Activated naive CD8-positive, alpha-beta T cell treated with anti-CD3 and anti-CD28 coated beads, Interleukin-2, amount 50 U/mL, for 24 hours (primary cell): ENCODE measurements at places on chromosomes 7 and 10.

DNA sequence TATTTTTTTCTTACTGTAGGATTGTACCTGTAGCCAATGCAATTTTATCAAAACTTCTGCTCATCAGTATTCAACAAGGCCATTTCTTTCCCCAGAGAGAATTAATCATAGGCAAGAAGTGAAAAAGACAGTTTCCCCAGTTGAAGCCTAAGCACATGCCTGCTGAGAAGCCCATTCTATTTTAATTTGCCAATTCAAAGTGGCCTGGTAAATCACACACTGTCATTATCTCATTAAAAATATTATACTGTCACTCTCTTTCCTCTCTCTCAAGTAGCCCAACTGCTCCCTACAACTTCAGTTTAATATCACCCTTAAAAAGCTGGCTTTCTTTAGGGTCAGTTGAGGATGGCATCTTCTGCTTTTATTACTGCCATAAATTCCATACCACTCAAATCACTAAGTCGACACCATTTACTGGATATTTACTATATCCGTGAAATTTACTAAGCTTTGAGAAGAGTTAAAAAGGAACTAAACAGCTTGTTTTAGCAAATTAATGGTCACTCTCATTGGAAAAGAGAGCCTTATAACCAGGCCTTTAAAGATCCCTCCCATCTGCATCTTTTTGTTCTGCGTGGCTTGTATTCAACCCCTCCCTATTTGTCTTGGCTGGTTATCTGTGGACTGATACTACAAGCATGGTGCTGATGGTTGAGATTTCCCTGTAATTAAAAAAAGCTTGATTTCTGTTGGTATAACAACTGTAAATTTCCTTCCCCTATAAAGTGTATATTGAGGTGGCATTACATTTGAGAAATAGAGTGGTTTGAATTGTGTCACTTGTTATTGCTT lies 30.6 kb downstream of the COL28A1 start:
- H3K27me3 ChIP-seq = no peaks in the 10 kb centered on the region
- DNase-seq = no peak
- H3K27ac ChIP-seq = no peak overlapping the region
- no peaks in the 10 kb centered on the region for H3K4me1 ChIP-seq

DNA sequence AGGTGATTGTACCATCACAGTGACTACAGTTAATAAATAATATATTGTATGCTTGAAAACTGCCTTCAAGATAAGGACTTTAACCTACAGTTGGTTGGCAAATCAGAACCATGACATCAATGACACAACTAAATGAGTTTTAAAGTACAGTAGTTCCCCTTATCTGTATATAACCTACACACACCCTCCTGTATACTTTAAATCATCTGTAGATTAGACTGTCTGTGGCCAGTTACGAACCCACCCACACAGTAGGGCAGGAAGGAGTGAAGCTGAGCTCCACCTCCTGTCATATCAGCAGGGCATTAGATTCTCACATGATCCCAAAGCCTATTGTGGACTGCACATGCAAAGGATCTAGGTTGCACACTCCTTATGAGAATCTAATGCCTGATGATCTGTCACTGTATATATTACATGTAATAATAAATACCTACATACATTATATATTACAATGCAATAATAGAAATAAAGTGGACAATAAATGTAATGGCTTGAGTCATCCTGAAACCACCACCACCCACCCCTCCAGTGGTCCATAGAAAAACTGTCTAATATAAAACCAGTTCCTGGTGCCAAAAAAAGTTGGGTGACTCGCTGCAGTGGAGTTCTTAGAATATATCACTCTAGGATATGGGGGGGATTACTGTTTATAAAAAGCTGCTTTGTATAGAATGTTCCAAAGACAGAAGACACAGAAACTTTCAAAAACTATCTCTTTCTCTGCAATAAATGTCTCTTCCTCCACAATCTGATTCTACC lies 5.6 kb downstream of the TPK1 start:
- H3K27me3 ChIP-seq = no peaks in the 10 kb centered on the region
- H3K27ac ChIP-seq = peak overlapping the region; percentile 13
- peaks cover 8% of the 10 kb centered on the region for H3K36me3 ChIP-seq
- DNase-seq = no peak
- H3K4me1 ChIP-seq = peaks cover 72% of the 10 kb centered on the region
- H3K4me3 ChIP-seq = no peak overlapping the region

DNA sequence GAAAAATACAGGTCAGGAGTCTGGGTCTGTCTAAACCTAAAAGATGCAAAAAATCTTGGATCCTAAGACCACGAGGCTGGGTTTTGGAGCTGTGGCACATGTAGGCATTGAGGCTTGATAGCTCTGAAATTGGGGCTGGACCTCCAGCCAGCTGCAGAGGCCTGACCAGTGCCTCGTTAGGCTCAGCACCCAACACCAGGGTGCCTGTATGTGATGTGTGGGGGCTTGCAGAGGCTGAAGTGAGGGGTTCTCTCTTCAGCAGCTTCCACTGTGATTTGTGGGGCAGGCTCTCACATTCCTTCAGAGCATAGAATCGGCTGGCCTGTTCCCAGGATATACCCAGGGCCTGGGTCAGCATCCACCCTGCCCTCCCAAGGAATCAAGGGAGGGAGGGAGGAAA lies 247.8 kb downstream of the BUB3 start:
- H3K4me1 ChIP-seq = peaks cover 2% of the 10 kb centered on the region
- H3K4me3 ChIP-seq = no peak overlapping the region
- H3K36me3 ChIP-seq = no peaks in the 10 kb centered on the region
- DNase-seq = no peak
- H3K27me3 ChIP-seq = no peaks in the 10 kb centered on the region
- no peak overlapping the region for H3K27ac ChIP-seq

DNA sequence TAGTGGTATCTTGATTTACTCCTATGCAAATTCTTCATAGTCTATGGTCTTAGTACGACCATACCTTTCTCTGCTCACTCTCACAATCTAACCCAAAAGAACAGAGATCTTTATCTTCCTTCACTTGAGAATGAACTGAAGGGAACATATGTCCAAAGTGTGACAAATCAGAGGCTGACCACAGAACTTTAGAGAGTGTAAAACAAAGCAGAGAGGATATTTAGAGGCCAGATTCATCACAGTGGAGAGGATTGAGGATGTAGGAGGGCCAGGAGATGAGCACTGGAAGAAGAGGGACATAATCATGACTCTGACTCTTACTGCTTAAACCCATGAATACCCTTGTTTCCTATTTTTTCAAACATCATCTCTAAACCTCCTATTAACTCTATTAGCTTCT lies 935.3 kb upstream of the PHF14 start:
- H3K4me1 ChIP-seq = no peaks in the 10 kb centered on the region
- H3K36me3 ChIP-seq = no peaks in the 10 kb centered on the region
- H3K27me3 ChIP-seq = no peaks in the 10 kb centered on the region
- no peak overlapping the region for H3K4me3 ChIP-seq
- no peak overlapping the region for H3K27ac ChIP-seq
- DNase-seq = no peak

DNA sequence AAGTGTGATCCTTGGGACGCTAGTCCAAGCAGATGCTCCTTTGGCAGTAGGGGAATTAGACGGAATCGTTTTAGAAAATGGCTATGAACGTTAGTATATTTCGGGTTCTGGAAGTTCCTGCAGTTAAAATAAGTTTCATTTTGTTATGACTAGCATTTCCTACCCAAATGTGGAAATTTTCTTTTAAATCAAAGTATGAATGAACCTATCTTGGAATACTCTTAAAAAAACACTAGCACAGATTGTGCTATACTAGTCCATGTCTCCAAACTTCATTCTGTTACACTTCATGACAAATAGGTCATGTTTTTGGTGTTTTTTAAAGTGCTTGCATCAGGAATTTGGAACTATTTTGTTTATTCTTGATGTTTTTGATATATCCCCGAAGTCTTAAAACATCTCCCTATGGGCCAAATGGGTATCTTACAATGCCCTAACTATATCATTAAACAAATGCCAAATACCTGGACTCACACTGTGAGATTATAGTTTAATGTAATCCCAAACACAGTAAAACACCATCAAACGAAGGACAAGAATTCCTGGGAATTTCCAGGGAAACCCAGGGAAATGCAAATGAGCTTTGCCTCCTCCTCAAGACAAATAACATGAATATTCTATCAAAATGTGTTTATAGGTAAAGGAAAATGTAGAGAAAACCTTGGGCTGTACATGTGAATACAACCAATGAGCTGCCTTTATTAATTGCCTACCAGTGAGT lies 75.9 kb upstream of the PTPRZ1 start:
- no peaks in the 10 kb centered on the region for H3K27me3 ChIP-seq
- H3K27ac ChIP-seq = no peak overlapping the region
- H3K36me3 ChIP-seq = no peaks in the 10 kb centered on the region
- no peak for DNase-seq
- H3K4me1 ChIP-seq = no peaks in the 10 kb centered on the region

DNA sequence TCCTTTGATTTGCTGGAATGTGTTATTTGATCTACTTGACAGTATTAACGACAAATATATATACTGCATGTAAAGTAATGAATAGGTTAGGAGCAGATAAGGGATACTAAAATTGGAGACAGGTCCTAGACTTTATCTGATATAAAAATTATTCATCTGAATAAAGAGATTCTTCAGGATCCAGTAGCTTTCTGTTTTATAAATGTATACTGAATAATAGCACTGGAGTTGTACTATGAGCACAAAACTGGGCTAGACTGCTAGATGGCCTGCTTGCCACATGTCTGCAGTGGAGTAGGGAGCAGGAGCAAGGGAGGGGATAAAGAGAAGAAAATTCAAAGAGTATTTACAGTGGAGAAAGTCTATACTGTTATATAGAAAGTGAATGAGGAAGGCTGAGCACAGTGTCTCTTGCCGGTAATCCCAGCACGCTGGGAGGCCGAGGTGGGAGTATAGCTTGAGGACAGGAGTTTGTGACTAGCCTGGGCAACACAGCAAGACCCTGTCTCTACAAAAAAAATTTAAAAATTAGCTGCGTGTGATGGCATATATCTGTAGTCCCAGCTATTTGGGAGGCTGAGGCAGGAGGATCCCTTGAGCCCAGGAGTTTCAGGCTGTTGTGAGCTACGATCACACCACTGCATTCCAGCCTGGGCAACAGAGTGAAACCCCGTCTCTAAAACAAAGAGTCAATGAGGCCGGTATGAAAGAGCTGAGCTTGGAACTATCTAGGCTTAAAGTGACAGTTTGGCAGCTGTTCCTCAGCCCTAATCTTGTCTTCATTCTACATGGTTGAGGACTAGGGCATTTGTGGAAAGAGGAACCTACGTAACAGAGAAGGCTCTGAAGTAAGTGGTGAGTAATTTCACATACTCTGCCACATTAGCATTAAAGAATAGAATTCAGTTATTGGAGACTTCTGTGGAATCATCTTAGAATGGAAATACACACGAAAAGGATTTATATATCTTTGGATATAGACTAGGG lies 41.8 kb downstream of the CD36 start:
- DNase-seq = no peak
- no peaks in the 10 kb centered on the region for H3K4me1 ChIP-seq
- no peaks in the 10 kb centered on the region for H3K36me3 ChIP-seq
- H3K27ac ChIP-seq = no peak overlapping the region
- no peak overlapping the region for H3K4me3 ChIP-seq

GRCh38 chr7:105269397-105269796 lies 119.3 kb downstream of the SRPK2 start:
- no peaks in the 10 kb centered on the region for H3K36me3 ChIP-seq
- H3K4me1 ChIP-seq = peaks cover 49% of the 10 kb centered on the region
- H3K27ac ChIP-seq = peak overlapping the region; percentile 87
- peak overlapping the region; percentile 79 for H3K4me3 ChIP-seq
- no peaks in the 10 kb centered on the region for H3K27me3 ChIP-seq

DNA sequence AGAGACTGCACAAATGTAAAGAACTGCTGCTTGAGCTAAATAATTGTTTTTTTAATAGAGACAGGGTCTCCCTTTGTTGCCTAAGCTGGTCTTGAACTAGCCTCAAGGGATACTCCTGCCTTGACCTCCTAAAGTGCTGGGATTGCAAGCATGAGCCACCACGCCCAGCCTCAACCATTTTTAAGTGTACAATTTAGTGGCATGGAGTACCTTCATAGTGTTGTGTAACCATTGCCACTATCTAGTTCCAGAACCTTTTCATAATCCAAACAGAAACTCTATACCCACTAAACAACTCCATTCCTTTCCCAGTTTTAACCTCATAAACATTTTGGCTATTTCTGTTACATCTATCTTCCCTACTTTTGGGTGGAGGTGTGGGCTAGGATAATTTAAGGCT lies 6.7 kb downstream of the EIF4H start:
- H3K4me1 ChIP-seq = peaks cover 97% of the 10 kb centered on the region
- no peak for DNase-seq
- H3K36me3 ChIP-seq = peaks cover 57% of the 10 kb centered on the region
- no peaks in the 10 kb centered on the region for H3K27me3 ChIP-seq
- no peak overlapping the region for H3K4me3 ChIP-seq

DNA sequence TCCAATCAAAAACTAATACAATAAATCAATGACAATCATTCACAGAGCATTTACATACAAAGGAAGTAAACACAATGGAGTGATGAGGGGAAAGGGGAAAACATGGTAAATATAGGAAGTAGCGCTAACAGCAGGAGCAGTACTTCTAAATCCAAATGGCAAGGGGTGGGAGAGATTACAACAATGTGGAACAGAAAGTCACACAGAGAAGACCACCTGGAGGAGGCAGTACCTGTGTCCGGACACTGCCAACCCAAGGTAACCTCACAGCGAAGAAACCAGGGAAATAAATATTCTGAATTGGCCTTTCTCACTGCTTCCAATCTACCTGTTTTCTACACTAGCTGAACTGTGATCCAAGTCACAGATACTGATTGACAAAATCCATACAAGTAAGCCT lies 58.2 kb downstream of the ABI1 start:
- peaks cover 86% of the 10 kb centered on the region for H3K4me1 ChIP-seq
- no peak for DNase-seq
- no peak overlapping the region for H3K4me3 ChIP-seq
- H3K27ac ChIP-seq = no peak overlapping the region
- peaks cover 5% of the 10 kb centered on the region for H3K36me3 ChIP-seq
- H3K27me3 ChIP-seq = no peaks in the 10 kb centered on the region

DNA sequence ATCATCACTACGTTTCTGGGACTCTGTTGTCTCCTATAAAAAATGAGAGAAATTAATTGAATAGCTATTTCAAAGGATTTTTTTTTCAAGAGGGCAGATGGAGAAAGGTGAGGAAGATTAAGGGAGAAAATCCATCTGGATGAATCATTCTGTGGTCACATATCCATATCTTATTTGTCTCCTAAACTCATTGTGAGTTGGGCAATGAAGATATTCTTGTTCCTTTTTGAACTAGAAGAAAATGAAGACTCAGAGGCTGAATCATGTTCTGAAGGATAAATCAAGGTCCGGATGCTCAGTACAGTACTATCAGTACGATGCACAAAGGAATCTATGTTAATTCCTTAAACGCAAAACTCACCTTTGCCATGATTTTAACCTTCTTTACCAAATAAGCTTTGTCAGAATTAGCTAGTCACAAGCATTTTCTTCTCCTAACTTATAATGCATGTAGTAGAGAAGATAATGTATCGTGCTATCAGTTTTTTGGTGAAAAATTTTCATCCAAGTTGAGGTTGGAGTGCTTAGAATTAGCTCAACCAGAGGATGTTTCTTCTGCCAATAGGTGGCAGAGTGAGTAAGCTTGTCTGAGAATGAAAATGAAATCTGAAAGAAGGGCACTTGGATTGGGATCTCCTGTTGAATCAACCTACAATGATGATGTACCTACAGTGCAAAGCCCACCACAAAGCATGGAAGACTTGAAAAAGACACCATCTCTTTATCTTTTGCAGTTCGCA lies 446.9 kb downstream of the KIF20B start:
- no peak for DNase-seq
- H3K27me3 ChIP-seq = no peaks in the 10 kb centered on the region
- no peaks in the 10 kb centered on the region for H3K36me3 ChIP-seq
- H3K27ac ChIP-seq = no peak overlapping the region
- H3K4me3 ChIP-seq = no peak overlapping the region
- no peaks in the 10 kb centered on the region for H3K4me1 ChIP-seq

- H3K4me3 ChIP-seq = no peak overlapping the region
- no peaks in the 10 kb centered on the region for H3K36me3 ChIP-seq
- H3K27me3 ChIP-seq = no peaks in the 10 kb centered on the region
- no peak for DNase-seq
- H3K4me1 ChIP-seq = no peaks in the 10 kb centered on the region
These were observed 205.4 kb upstream of the C7orf33 start for GRCh38 chr7:148385009-148385682.
